ENCODE measurements at places on chromosomes 16 and 17.

DNA sequence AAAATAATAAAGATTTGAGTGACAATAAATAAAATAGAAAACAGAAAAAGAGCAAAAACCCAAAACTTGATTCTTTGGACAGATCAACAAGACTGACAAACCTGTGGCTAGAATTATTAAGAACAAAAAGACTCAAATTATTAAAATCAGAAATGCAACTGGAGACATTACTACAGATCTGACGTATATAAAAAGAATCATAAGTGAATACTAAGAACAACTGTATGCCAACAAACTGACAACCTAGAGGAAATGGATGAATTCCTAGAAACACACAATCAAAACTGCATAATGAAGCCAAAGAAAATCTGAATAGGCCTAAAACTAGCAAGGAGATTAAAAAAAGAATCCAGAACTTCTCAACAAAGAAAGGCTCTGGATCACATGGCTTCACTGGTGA lies 47.4 kb downstream of the NETO2 start:
- no peak for DNase-seq

DNA sequence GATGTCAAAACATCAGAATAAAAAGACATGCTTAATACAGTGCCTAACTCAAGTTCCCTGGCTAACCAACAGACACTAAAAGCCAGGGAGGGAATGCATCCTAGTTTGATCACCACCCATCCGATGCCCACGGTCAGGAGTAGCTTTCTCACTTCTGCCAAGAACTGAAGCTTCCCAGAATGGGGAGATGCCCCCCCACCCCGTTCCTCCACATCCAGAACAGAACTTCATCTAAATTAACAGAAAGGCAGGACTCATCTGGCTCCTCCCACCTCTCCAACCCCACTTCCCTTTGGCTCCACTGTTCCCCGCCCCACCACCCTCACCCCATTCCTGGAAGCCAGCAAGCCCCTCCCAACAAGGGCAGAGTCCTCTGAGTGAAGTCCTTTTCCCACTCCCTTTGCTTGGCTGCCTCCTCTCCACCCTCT lies 33.7 kb downstream of the GDE1 start:
- no peak for DNase-seq

DNA sequence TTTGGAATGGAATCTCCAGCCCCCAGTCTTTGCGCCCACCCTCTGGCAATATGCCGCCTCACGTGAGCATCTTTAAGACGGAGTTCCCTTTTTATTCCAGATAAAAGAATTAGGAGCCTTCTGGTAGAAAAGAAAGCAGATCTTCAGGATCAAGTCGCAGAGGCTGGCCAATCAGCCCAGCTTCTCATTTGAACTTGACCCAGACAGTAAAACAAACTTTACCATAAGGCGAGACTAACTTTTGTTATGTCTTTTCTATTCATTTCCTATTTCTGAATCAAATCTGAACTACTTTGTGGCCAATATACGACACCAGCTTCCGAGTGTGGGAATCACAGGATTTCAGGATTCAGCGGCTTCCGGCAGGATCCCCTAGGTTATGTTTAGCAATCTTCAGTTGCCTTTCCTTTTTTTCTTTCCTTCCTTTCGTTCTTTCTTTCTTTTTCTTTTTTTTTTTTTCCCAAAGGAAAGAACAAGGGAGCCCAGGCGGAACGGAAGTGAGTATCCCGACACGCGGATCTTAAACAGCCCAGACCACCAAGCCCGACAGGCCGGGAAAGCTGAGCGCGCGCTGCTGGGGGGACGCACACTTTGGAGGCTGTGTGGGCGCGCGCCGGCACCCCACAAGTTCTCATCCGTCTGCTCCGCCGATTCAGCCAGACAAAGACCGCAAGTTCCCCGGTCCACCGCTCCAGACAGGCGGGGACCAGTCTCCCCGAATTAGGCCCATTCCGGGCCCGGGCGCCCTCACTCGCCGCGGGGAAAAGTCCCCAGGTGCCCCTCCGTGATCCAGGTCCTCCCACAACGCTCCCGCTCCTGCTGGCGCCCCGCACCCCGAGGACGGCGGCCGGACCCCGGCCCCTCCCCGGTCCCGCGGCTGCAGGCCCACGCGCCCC lies 633 bp downstream of the TBC1D16 start:
- peak; percentile 35 for DNase-seq

- DNase-seq, result no peak
Measured at GRCh38 chr17:50638966-50639713, 4.5 kb downstream of the ABCC3 start.

DNA sequence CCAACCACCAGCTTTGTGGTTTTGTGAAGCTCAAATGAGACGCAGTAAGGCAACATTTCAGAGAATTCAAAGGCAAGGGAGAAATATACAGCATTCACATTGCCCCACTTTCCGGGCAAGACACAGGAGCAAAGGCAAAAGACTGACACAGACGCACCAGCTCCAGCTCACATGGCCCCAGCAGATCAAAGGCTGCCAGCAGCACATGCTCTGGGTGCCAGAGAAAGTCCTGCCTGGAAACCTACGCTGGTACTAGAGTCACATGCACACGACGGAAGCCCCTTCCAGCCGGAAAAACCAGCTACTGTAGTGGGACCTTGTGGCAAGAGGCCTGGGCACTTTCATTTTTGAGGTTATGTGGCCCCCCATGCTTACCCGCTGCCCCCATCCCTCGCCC lies 50.1 kb downstream of the GTF3C1 start:
- no peak for DNase-seq

- DNase-seq, result no peak
Measured at GRCh38 chr16:11100239-11100750, 155.7 kb downstream of the SOCS1 start.

- DNase-seq, result peak; percentile 51
Measured at GRCh38 chr16:84738255-84739038, 38.6 kb downstream of the USP10 start.

DNA sequence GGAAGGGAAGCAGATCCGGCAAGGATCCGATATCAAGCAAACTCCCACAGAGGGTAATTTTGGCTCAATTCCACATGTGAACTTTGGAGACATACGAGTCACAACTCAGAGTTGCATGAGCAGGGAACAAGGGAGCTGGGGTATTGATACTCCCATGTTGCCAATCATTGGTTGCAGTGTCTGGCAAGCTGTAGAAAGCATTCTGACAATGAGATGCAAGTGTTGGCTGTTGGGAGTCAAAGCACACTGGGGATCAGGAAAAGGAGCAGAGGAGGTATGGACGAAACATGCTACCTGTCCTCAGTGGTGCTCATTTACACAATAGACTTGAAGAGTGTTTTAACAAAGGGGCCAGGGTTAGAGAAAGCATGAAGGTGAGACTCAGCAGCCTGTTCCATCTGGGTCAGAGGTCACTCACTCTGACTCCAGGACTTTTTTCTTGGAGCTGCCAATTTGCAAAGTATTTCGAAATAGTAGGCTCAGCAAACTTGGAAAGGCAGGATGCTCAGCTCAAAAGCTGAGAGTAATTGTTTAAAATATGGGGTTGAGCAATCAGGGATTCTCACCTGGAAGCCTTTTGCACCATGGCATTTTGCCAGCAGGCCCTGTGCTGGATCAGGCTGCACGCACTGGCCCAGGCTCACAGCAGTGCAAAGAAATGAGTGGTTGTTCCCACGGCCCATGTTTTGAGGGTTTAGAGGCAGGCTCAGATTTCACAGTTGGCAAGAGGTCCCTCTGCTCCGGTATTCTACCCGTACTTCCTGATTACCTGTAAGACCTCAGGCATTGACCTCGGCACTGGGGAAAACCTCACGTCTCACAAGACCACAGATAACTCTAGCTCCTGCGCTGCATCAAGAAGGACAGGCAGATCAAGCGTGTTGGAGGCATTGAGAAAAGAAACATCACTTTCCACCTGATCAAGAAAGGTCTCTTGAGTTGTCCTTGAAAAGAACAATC lies 17.6 kb upstream of the NKD1 start:
- no peak for DNase-seq

DNA sequence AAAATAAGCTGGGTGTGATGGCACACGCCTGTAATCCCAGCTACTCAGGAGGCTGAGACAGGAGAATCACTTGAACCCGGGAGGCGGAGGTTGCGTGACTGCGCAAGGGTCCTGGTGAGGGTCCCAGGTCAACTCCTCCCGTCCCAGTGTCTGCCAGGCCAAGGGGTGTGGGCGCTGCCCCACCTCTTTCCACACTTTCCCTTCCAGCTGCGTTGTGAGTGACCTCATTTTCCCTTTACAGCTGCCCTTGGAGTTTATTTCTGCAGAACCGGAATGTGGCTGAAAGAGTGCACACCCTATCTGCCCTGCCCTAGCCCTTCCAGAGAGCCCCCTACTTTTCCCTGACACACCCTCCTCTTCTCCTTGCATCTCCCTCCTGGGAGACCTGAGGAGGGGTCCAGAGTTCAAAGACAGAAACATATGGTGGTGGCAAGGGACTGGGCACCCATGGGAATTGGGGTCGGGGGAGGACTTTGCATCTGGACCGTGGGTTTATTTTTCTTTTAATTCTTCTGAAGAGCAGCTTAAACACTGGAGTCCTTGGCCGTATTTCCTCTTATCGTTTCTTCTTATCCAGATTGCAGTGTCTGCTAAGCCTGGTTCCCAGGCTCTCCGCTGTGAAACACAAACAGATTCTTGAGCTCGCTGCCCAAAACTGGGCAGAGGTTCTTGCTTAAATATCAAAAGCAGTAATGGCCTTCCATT lies 20.9 kb downstream of the MRC2 start:
- no peak for DNase-seq

DNA sequence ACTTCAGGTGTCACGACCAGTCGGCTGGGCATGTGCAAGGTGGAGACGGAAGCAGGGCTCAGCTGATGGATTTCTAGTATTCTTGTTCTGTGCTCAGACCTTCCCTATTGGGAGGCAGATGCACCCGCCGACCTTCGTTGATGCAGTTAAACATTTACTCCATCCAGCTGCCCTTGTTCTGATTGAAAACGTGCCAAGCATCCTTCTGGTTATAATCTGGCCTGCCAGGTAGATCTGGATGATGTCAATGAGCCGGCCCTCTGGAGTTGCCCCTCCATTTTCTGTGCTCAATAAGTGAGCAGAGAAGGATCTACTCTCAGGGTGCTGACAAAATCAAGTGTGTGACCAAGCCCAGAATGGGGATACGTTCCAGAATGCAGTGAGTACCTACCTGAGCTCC lies 38.3 kb downstream of the CCDC182 start:
- no peak for DNase-seq

- DNase-seq, result no peak
Measured at GRCh38 chr17:73391331-73392265, 79.8 kb upstream of the CDC42EP4 start.

DNA sequence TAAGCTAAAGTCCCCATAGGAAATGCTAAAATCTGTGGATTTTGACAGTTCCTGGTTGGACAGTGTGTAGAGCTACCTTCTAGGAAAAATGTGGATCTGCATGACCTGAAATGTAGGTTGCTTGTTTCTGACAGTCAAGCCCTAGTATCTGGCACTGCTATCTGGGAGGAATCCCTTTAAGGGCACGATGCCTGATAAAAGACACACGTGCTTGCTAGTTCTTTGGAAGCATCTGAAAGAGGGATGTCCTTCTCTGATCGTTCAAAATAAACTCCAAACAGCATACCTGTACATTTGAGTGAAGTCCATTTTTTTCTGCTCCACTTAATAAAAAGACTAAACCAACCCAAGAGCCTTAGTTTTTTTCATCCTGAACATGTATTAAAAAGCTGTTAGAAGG lies 101.3 kb downstream of the CDK5R1 start:
- no peak for DNase-seq

DNA sequence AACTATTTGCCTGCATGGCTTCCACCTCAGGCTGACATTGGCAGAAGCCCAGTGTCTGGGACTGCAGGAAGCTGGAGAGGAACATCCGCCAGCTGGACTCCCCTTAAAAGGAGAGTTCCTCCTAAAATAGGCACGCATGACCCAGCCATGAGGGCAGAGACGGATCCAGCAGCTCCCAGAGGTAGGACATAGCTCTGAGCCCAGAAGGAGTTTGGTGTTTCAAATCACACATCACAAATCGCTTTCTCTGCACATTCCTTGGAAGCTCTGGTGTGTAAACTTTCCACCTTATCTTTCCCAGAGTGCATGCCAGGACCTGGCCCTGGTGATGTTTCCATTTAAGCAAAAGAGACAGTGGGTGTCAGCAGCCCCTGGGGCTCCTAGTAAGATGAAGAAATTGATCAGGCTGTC lies 231.1 kb upstream of the CDH5 start:
- no peak for DNase-seq

DNA sequence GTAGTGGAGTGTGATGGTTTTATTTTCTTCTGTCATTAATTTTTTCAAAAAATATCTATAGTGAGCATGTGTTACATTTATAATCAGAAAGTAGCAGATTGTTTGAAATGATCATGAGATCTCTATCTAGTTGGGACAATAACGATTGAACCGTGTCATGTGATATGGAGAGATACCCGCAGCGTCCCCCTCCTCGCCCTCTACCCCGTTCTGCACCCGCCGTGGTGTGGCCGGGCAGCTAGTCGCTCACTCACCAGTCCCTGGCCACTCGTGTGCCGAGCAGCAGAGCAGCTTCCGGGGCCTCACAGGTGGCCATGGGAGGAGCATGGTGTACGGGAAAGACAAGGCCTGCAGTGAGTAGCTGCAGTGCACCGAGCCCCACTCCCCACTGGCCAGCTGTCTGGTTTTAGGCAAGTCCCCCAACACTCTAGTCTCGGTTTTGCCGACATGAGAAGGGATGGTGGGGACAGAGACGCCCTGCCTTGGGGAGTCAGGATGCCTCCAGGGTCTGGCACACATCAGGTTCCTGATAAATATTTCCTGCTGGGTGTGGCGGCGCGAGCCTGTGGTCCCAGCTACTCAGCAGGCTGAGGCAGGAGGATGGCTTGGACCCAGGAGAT lies 15.3 kb downstream of the MLYCD start:
- no peak for DNase-seq

DNA sequence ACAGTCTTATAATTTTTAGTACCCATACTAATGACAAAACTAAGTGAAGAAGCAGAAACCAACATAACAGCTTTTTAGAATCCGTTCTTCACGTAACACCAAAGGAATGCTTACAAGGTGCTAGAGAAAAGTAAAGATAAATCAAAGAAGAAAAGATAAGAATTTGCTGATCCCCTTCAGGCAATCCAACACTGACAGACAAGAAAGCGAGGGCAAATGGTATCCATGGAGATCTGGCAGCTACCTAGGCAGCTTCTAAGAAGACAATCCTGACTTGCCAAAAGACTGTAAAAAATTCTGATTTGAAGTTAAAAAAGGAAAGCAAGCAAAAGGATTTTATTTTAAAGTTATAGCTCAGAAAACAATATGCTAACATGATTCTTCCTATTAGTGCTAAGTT lies 14.6 kb downstream of the BBS2 start:
- DNase-seq, result no peak

GRCh38 chr17:74682028-74682427 lies 30.7 kb downstream of the CD300LF start:
- no peak for DNase-seq

GRCh38 chr16:56353054-56353921 lies 72.1 kb downstream of the AMFR start:
- DNase-seq, result no peak

Measured in stimulated activated CD4-positive, alpha-beta T cell treated with anti-CD3 and anti-CD28 coated beads, TNF-alpha, amount 100 ng/mL, for 24 hours (primary cell).